ENCODE measurements at places on chromosomes 1 and 21.
A peak's percentile ranks its signal among the peaks of the same experiment; 100 is the strongest.

DNA sequence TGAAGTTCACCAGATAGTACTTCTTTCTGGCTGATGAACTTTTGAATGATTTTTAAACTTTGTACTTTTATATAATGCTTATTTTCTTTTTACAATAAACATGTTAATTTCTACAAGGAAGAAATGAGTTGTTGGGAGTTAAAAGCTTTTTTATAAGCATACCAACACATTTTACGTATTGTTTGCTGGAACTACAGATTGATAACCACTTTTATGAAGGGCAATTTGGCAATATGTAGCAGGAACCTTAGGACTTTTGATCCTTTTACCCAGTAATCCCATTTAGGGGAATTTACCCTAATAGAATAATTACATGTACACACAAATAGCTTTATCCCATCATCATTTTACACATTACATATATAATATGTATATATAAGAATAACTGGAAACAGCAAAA is 16.3 kb downstream of the PRPF38A start:
- DNase-seq: no peak

DNA sequence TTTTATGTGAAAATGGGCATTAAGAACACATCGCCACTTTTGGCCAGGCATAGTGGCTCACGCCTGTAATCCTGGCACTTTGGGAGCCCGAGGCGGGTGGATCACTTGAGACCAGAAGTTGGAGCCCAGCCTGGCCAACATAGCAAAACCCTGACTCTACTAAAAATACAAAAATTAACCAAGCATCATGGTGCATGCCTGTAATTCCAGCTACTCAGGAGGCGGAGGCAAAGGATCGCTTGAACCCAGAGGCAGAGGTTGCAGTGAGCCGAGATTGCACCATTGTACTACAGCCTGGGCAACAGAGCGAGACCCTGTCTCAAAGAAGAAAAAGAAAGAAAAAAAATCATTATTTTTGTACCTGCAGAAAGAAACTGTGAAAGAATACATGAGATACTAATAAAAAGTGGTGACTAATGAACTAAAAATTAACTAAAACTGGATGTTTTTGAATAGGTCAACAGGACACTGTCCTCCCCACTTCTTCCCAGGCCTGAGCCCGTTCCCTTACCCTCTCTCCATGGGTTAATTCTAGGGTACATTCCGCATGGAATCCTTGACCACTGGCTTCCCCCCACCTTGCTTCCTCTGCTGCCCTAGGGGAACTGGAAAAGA is 8.3 kb upstream of the TINAGL1 start:
- peak; percentile 18 for DNase-seq

DNA sequence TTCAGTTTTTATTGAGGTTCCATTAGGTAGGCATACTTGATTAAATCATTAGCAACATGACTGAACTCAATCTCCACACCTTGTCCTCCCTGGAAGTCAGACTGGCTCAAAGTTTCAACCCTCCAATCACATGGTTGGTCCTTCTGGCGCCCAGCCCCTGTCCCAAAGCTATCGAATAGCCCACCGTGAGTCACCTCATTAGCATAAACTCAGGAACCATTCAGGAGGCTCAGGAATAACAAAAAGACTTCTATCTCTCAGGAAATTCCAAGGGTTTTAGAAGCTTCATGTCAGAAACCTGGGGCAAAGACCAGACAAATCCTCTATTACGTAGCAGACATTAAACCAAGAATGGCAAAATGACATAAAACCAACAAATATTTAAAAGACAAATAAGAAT is 78.6 kb downstream of the RGS2 start:
- no peak for DNase-seq

DNA sequence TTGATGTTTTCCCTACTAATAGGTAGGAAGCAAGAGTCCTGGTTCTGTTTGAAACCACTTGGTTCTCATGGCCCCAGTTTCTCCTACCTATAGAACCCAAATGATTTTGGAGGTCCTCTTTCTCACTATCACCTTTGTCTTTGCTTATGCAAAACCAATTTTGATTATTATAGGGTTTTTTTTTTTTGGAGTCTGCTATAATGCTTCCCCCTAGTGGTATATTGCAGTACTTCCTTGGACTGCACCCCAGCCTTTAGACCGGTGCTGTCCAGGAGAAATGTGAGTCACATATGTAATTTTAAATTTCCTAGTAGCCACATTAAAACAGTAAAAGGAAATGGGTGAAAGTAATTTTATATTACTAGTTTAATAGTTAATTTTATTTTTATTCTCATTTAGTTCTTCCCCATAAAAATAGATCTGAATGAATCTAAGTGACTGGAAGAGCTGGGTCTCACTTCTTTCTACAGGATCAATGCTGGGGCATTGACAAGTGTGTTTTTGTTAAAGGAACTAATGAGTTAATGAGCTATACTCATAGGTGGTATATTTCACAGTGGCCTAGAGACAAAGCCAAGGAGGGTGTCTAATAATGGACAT is 10.6 kb downstream of the FCMR start:
- DNase-seq: peak; percentile 38

- DNase-seq: no peak
These were observed 2.7 kb upstream of the ADAMTS1 start for GRCh38 chr21:26847921-26848320.

DNA sequence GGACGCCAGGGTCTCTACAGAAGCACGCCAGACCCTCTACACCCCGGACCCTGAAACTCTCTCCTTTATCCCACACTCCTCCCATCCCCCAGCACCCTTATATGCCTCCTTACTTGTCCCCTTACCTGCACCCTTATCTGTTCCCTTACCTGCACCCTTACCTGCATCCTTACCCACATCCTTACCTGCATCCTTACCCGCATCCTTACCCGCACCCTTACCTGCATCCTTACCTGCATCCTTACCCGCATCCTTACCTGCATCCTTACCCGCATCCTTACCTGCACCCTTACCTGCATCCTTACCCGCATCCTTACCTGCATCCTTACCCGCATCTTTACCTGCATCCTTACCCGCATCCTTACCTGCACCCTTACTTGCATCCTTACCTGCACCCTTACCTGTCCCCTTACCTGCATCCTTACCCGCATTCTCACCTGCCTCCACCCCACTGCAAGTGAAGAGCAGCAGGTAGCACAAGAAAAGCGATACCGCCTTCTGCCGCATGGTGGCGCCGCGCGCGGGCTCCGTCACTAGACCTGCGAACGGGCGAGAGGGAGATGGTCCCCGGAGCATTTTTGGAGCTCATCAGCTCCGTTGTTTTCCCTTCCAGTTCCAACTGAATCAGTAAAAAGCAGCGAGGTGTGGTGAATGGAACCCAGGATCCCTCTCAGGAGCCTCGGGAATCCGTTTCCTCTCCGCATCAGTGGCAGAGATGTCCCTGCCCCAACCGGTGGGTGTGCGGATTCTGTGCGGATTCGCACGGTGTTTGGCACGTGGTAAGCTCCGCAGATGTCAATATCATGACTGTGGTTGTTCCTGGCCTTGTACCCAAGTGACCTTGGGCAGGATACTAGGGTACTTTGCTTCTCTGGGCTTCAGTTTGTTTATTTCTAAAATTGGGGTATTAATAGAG is 2.9 kb downstream of the IFI6 start:
- DNase-seq: peak; percentile 63

DNA sequence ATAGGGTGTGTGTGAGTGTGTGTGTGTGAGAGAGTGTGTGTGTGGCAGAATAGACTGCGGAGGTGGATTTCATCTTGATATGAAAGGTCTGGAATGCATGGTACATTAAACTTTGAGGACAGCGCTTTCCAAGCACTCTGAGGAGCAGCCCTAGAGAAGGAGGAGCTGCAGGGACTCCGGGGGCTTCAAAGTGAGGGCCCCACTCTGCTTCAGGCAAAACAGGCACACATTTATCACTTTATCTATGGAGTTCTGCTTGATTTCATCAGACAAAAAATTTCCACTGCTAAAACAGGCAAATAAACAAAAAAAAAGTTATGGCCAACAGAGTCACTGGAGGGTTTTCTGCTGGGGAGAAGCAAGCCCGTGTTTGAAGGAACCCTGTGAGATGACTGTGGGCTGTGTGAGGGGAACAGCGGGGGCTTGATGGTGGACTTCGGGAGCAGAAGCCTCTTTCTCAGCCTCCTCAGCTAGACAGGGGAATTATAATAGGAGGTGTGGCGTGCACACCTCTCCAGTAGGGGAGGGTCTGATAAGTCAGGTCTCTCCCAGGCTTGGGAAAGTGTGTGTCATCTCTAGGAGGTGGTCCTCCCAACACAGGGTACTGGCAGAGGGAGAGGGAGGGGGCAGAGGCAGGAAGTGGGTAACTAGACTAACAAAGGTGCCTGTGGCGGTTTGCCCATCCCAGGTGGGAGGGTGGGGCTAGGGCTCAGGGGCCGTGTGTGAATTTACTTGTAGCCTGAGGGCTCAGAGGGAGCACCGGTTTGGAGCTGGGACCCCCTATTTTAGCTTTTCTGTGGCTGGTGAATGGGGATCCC is 18.3 kb upstream of the HDAC1 start:
- no peak for DNase-seq

GRCh38 chr1:53622531-53622930 is 116.4 kb downstream of the GLIS1 start:
- no peak for DNase-seq

DNA sequence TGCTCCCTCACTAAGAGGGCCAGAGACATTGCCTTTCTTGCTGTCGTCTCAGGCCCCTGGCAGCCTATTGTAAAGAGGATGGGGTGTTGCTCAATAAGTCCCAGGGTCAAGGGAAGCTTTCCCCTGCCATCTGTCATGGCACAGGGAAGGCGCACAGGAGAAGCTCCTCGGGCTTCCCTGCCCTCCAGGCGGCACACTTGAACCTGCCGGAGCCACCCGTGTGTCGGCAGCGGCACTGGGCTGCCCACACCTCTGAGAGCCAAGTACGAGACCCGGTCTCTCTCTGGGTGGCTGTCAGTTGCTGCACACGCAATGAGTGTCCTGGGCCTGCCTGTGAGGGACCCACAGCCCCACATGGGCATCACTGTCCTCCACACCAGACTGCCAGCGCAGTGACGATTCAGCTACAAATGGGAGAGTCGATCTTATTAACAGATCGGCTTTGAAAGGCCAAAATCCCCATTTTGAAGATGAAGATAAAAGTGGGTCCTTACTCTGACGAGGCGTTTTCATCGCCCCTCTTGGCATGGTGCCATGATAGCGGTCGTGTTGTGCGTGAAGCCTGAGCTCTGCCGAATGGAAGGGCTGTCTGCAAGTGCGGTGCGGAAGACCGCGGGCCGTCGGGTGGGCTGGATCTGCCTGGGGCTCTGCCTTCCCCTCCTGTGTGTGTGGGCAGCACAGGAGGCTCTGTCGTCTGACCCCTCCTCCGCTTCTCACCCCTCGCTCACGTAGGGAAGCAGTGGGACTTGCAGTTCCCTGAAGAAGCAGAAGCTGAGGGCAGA is 29.2 kb upstream of the PDXK start:
- no peak for DNase-seq

DNA sequence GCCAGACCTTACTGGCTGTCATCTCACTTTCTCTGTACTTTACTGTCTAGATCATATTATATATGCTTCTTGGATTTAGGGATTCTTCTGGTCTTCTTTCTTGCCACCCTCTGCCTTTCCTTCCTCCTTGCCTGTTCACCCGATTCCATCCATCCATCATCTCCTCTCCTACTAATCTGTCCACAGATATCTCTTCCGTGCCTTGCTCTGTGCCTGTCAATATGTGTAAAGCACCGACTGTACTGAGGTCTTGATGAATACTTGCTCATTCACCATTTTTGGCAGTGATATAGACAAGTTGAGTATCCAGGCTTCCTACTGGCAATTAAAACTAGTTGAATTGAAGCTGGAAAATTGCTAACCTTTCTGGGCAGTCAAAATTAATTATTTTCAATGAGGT is 8.1 kb downstream of the FMN2 start:
- DNase-seq: no peak

GRCh38 chr1:6026095-6026809 is 19.4 kb upstream of the KCNAB2 start:
- DNase-seq: peak; percentile 76

DNA sequence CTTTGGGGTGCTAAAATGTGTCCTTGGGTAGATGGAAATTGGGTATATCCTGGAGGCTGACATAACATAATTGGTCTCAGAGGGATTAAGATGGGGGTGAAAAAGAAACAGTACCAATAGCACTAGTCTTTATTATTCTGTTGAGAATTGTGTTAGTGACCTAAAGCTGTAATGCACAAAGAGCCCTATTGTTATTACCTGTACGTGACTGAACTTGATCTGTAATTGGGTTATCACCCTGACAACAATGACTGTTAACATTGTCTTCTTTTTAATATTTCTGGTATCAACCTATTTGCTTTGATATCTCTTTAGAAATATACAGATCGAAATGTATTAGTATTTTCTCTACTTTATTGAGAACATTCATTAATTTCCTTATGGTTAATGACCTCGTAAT is 147.6 kb downstream of the NEK7 start:
- DNase-seq: no peak

DNA sequence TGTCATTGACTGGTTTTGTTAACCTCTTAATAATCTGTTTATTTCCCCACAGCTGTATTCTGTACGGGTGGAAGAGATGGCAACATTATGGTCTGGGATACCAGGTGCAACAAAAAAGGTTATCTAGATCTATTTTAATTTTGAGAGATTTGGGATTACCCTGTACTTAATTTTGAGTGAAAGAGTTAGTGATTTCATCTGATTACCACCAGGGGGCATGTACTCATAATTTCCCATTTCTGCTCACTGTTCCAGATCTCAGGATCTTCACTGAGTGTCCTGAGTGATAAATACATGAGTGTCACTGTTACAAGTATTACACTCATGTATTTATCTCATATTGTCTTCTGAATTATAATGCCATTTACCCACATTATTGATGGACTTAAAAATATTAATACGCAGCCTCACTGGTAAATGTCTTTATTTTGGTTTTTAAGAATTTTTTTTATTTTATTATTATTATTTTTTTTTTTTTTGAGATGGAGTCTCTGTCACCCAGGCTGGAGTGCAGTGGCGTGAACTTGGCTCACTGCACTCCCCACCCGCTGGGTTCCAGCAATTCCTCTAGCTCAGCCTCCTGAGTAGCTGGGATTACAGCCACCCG is 27.4 kb downstream of the DTL start:
- no peak for DNase-seq

- DNase-seq: no peak
These were observed 41.6 kb upstream of the GUCA2A start for GRCh38 chr1:42206164-42206563.

- peak; percentile 46 for DNase-seq
These were observed 110.1 kb upstream of the SLC44A3 start for GRCh38 chr1:94709891-94710581.

GRCh38 chr1:221477252-221477651 is 264.6 kb downstream of the DUSP10 start:
- DNase-seq: no peak

GRCh38 chr1:229563701-229564100 is 5.2 kb upstream of the ABCB10 start:
- DNase-seq: peak; percentile 87

GRCh38 chr21:45354970-45355369 is 50.0 kb upstream of the COL18A1 start:
- no peak for DNase-seq

Data from tibial artery (tissue), 4 donors.